ENCODE measurements at places on chromosomes 7 and 10.

- no peak overlapping the region for H3K27ac ChIP-seq
- H3K36me3 ChIP-seq = peaks cover 13% of the 10 kb centered on the region
- DNase-seq = no peak
- H3K4me3 ChIP-seq = no peak overlapping the region
- no peaks in the 10 kb centered on the region for H3K27me3 ChIP-seq
These were observed 114.2 kb upstream of the GPR22 start for GRCh38 chr7:107355616-107356015.

GRCh38 chr7:20220921-20221547, 3.9 kb upstream of the MACC1 start:
- no peak overlapping the region for H3K4me3 ChIP-seq
- peaks cover 23% of the 10 kb centered on the region for H3K4me1 ChIP-seq
- H3K36me3 ChIP-seq = no peaks in the 10 kb centered on the region
- H3K27ac ChIP-seq = no peak overlapping the region
- H3K27me3 ChIP-seq = no peaks in the 10 kb centered on the region
- no peak for DNase-seq

DNA sequence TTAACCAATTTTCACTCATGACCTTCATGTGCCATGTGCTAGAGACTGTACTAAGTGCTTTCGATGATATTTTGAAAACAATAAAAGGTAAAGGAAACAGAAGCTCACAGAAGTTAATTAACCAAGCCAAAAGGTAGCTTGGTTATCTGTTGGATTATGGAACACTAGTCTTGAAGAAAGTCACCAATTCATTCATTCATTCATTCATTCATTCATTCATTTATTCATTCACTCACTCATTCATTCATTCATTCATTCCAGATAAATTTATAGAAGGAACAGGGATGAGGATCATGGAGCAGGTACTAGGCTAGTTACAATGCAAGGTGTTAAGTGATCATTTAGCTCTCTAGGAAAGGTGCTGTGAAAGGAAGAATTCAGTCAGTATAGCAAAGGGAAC, 322.8 kb downstream of the MAGI2 start:
- no peaks in the 10 kb centered on the region for H3K36me3 ChIP-seq
- H3K4me3 ChIP-seq = no peak overlapping the region
- no peaks in the 10 kb centered on the region for H3K4me1 ChIP-seq
- DNase-seq = no peak
- no peak overlapping the region for H3K27ac ChIP-seq

DNA sequence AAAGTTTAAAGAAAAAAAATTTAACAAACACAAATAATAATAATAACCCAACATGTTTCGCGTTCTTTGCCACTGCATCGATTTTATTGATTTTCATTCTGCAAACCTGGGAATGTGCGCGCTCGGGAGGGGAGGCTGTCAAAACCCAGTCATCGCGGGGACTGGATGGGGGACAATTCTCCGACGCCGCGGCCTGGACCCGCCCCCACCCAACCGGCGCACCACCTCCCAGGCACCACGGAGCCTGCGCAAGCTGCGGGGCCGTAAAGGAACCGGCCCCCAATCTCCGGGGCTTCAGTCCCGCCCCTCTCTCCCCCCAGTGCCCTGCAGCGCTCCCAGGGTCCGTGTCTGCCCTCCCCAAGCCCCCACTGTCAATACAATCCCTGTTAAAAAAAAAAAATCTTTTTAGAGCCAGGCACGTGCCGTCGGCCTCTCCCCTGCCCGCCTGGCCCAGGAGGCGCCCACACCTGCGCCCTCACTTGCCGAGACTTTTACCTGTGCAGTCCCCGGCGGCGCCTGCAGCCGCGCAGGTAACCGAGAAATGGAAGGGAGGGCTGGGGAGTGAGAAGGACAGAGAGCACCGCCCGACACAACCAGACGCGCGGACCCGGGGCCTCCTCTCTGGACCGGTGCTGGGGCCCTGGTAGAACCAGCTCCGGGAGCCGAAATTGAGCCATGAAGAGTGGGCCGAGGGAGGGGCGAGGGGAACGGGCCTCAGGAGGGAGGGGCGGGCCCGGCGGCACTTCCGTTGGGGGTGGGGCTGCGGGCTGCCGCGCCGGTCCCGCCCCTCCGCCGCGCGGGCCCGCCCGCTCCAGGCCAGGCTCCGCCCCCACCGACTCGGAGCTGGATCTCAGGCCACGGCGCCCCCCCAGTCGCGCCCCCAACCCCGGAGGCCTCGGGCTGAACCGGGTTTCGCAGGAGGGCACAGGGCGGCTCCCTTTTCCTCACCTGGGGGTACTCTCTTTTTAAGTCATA, 7.6 kb upstream of the ZNF503 start:
- peaks cover 40% of the 10 kb centered on the region for H3K27me3 ChIP-seq
- H3K27ac ChIP-seq = peak overlapping the region; percentile 83
- peaks cover 36% of the 10 kb centered on the region for H3K4me1 ChIP-seq
- H3K4me3 ChIP-seq = peak overlapping the region; percentile 78
- H3K36me3 ChIP-seq = no peaks in the 10 kb centered on the region

DNA sequence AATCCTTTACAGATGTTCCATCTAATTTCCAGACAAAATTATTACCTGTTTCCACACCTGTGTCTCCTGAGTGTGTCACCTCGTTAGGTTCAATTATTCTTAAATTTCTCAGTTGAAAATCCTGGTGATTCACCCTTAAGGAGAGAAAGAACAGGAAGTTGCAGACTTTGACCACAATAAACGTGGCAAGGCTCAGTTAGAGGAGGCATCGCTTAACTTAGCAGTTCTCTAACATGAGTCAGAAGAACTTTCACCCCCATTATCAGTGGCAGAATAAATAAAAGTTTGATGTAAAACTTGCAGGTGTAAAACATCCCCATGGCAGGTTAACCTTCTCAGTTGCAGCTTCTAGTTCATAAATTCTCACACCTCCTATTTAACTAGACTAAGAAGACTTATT, 8.3 kb downstream of the XPNPEP1 start:
- H3K27me3 ChIP-seq = no peaks in the 10 kb centered on the region
- DNase-seq = no peak
- H3K4me3 ChIP-seq = no peak overlapping the region
- H3K27ac ChIP-seq = peak overlapping the region; percentile 8
- H3K36me3 ChIP-seq = peaks cover 30% of the 10 kb centered on the region

DNA sequence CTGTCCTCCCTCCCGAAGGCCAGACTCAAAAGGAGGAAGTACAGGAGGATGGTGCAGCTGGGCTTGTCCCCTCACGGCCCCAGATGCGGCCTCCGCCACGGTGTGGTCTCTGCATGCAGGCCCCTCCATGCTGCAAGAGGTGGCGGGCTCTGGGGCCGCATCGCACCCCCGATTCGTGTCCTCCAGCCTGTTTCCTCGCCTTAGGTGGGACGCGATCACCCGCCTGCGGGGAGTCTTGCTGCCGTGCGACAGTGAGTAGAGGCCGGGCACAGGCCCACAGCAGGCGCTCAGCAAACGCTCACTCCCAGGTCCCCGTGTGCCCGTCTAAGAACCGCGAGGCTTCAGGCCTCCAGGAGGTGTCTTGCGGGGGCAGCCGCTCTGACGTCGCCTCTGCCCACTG, 13.9 kb upstream of the FAM20C start:
- no peak overlapping the region for H3K27ac ChIP-seq
- no peak overlapping the region for H3K4me3 ChIP-seq
- H3K36me3 ChIP-seq = no peaks in the 10 kb centered on the region
- H3K4me1 ChIP-seq = peaks cover 4% of the 10 kb centered on the region

GRCh38 chr10:48496831-48497779, 107.8 kb downstream of the ARHGAP22 start:
- DNase-seq = no peak
- no peaks in the 10 kb centered on the region for H3K27me3 ChIP-seq
- no peaks in the 10 kb centered on the region for H3K36me3 ChIP-seq
- peak overlapping the region; percentile 21 for H3K27ac ChIP-seq

GRCh38 chr10:4902571-4903011, 60.6 kb upstream of the AKR1C1 start:
- no peaks in the 10 kb centered on the region for H3K27me3 ChIP-seq
- H3K4me3 ChIP-seq = no peak overlapping the region
- no peak for DNase-seq
- no peak overlapping the region for H3K27ac ChIP-seq

GRCh38 chr10:77496941-77497420, 140.6 kb downstream of the KCNMA1 start:
- DNase-seq = no peak
- H3K4me1 ChIP-seq = peaks cover 41% of the 10 kb centered on the region
- no peaks in the 10 kb centered on the region for H3K36me3 ChIP-seq
- H3K27me3 ChIP-seq = no peaks in the 10 kb centered on the region
- peak overlapping the region; percentile 52 for H3K27ac ChIP-seq

GRCh38 chr7:139361523-139361922, 1.8 kb downstream of the LUC7L2 start:
- H3K4me1 ChIP-seq = peaks cover 30% of the 10 kb centered on the region
- H3K36me3 ChIP-seq = peaks cover 3% of the 10 kb centered on the region
- peak overlapping the region; percentile 100 for H3K27ac ChIP-seq

DNA sequence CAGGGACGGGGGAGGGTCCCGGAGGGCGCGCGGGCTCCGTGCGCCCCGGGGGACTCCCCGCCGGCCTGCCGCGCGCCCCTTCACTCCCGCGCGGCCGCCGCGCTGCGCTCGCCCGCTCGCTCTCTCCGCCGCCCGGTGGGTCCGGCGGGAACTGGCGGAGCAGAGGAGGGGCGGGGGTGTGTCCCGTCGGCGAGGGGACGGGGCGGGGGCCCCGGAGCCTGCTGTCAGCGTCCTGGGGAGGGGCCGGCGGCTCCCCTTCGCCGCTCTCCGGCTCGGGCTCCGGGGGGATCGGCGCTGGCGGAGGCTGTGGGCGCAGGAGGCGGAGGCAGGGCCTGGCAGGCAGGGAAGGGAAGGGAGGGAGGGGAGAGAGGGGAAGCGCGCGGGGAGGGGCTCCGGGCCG, at the start of gene SH3PXD2A:
TSS of gene SH3PXD2A (minus strand) at position 153 of the 400 bp plus-strand sequence. CDS start 310 bp downstream, outside the sequence.
- peaks cover 46% of the 10 kb centered on the region for H3K4me1 ChIP-seq
- peak; percentile 50 for DNase-seq
- H3K27me3 ChIP-seq = no peaks in the 10 kb centered on the region
- H3K4me3 ChIP-seq = peak within 1 kb of the TSS; percentile 88
- peak within 1 kb of the TSS; percentile 84 for H3K27ac ChIP-seq

- DNase-seq = no peak
- peaks cover 35% of the 10 kb centered on the region for H3K27me3 ChIP-seq
- no peak overlapping the region for H3K4me3 ChIP-seq
- peaks cover 5% of the 10 kb centered on the region for H3K4me1 ChIP-seq
- H3K36me3 ChIP-seq = no peaks in the 10 kb centered on the region
These were observed 98.9 kb downstream of the LRMDA start for GRCh38 chr10:75530299-75530698.

GRCh38 chr10:35270100-35270499, 66.2 kb upstream of the CCNY start:
- H3K27me3 ChIP-seq = no peaks in the 10 kb centered on the region
- DNase-seq = no peak
- H3K4me3 ChIP-seq = no peak overlapping the region
- H3K4me1 ChIP-seq = peaks cover 40% of the 10 kb centered on the region
- H3K27ac ChIP-seq = peak overlapping the region; percentile 55

DNA sequence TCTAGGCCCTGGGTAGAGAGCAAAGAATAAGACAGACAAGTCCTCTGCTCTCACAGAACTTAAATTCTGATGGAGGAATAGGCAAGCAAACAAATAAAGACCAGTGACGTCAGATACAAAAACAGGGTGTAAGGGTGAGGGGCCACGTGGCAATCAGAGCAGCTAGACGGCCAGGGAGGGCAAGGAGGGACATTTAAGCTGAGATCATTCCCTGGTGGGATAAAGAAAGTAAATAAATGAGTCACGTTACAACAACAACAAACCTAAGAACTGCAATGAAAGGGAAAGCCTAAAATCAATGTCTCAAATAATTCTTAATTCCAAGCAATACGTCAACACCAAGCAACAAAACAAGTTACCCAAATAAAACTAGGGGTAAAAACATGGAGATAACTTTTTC, 21.8 kb downstream of the STN1 start:
- H3K27me3 ChIP-seq = no peaks in the 10 kb centered on the region
- no peak overlapping the region for H3K27ac ChIP-seq
- H3K36me3 ChIP-seq = peaks cover 16% of the 10 kb centered on the region
- H3K4me1 ChIP-seq = peaks cover 27% of the 10 kb centered on the region
- DNase-seq = no peak

GRCh38 chr7:116824449-116824848, 37.9 kb upstream of the CAPZA2 start:
- H3K4me1 ChIP-seq = peaks cover 4% of the 10 kb centered on the region
- H3K4me3 ChIP-seq = no peak overlapping the region
- H3K36me3 ChIP-seq = peaks cover 5% of the 10 kb centered on the region
- H3K27me3 ChIP-seq = no peaks in the 10 kb centered on the region

- H3K36me3 ChIP-seq = peaks cover 2% of the 10 kb centered on the region
- no peaks in the 10 kb centered on the region for H3K27me3 ChIP-seq
- peak overlapping the region; percentile 91 for H3K4me3 ChIP-seq
- peaks cover 12% of the 10 kb centered on the region for H3K4me1 ChIP-seq
- no peak for DNase-seq
- H3K27ac ChIP-seq = peak overlapping the region; percentile 98
These were observed 1.5 kb downstream of the SLC25A13 start for GRCh38 chr7:96320442-96320841.

GRCh38 chr10:11058965-11059364, 41.3 kb downstream of the CELF2 start:
- H3K4me1 ChIP-seq = peaks cover 26% of the 10 kb centered on the region
- no peak overlapping the region for H3K4me3 ChIP-seq
